ENCODE measurements at places on chromosomes 3 and 15.

DNA sequence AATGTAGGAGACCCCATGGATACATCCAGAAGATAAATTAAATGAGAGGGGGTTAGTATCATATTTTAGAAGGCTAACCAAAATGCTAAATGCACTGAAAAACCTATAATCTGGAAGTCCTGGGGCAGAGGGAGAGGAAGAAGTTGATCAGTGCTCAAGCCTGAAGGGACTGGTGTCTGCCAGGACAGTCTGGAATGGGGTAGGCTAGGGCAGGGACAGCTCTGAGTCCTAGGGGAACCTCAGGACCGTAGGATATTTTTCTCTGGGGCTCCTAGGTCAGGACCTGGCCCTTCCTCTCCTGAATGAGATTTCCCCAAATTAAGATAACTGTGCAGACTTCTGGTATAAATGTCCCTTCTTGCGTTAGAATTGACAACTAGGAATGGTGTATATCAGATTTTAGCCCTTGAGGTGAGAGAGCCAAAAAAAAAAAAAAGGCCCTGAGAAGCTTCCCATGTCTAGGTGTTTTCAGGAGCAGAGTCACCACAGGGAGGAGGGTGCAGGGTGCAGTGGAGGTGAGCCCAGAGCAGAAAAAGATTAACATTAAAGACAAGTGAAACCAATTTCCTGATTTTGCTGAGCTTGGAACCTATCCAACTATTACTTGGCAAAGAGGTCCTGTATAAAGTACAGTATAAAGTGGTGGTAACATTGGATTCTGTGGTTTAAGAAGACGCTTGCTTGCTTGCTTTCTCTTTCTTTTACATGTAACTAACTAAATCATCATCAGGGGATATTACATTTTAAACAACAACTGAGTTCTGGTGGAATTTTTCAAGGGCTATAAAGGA, 63.5 kb downstream of the HACD2 start:
- DNase-seq, result no peak

- no peak for DNase-seq
These were observed 107.1 kb downstream of the OXSM start for GRCh38 chr3:25897019-25897418.

- DNase-seq, result no peak
These were observed 465.1 kb downstream of the ERC2 start for GRCh38 chr3:56003129-56003528.

DNA sequence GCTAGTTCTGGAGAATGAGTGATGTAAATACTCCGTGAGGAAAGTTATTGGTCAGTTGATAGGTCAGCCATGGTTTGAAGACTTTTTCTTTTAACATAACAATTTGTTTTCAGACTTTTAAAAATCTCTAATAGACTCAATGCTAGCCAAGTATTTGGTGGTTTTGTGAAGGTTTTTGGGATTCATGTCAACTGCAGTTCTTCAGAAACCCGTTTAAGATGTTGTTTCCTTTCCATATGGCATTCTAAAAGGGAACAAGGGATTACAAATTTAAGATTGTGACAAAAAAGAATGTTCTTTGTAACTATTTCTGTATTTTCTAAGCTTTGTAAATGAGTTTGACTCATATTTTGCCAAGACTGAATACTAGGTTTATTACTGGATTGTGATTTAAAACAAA, 281.7 kb upstream of the COL8A1 start:
- DNase-seq, result no peak

DNA sequence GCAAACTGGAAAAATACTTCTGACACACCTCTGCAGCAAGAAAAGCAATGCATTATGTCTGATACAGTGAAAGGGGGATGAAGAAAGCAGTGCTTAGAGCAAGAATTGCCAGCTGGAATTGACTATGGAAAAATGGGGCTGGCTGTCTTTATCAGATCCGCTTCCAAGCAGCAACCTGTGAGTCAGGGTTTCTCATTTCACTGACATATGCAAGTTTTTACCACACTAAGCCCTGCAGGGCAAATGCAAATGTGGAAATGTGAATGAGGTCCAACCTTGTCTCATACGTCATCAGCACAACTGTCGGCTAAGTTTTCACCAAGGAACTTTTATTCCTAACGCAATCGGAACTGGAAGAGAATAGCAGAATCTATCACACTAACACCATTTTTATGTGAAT, 172.5 kb upstream of the GADL1 start:
- DNase-seq, result no peak

GRCh38 chr3:162468791-162469190, 972.2 kb downstream of the OTOL1 start:
- DNase-seq, result no peak

GRCh38 chr3:187318819-187319616, 27.5 kb upstream of the MASP1 start:
- peak; percentile 46 for DNase-seq

DNA sequence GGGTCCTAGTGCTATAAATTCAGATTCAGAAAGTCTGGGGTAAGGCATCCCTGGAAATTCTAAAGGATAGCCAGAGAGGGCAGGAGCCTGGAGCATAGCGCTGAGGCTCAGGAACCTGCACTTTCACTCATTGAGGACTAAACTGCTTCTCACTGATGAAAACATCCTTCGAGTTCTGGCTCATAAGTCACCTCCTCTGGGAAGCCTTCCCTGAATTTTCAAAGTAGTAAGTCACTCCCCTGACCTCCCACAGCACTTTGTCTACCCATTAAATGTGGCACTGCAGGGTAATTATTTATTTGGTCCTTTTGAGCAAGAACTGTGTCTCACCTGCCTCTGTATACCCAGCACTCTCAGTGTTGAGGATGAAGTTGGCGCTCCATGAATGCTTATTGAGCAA, 30.9 kb downstream of the HRH1 start:
- no peak for DNase-seq

DNA sequence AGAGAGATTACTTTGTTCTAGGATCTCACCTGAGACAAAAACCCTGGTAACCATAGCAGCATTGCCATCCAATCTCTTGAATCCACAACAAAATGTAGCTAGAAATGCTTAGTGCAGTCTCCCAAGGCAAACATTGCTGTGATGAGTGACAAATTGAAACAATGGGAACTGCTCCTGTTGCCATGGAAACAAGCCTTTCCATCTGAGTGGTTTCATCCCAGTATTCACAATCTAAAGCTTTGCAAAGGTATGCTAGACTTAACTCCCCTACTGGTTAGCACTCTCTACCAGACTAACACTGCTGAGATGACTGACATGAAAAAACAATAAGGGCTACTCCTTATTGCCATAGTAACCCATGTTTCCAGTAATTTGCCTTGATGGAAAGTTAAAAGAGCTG, 172.6 kb upstream of the CNTN3 start:
- no peak for DNase-seq

DNA sequence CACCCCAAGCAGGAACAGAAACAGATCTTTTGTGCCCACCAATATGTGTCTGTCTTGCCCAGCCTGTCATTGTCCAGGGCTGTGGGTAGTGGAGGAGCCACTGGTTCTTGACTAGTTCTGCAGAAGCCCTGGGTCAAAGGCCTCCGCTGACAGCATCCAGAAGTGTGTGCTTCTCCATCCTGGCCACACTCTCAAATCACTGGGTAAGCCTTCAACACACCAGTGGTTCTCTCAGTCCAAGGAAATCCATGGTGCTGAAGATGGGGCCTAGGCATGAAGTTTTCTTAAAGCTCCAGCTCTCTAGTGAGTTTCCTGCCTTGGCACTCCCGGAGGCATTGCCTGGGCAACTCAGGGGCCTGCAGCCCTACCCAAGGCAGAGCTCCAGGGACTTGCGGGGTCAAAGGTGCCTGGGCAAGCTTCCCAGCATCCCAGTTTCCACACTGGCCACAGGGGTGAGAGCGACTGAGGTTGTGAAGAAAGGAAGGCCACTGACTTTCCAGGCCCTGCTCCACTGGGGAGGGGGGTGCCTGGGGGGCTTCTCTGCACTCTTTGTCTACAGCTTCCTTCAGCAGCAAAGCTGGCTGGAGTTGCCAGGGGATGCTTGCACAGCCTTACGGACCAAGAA, 37.9 kb upstream of the RPL32 start:
- DNase-seq, result no peak

DNA sequence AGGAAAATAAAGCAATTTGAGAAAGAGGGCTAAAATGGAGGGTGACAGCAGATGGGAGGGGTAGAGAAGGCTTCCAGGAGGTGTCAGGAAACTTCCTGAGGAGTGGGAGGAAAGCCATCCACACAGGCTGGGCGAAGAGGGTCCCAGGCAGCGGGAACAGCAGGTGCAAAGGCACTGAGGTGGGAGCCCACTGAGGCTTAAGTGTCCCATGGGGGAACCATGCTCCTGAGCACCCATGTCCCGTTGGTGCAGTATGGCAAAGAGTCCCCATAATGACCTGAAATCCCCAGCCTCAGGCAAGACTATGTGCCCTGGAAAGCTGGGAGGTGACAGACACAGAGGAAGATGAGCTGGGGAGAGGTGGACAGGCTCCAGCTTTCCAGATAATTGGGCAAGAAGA, 30.0 kb downstream of the CFAP100 start:
- no peak for DNase-seq

- DNase-seq, result no peak
These were observed 44.4 kb downstream of the ST3GAL6 start for GRCh38 chr3:98807561-98807960.

- no peak for DNase-seq
These were observed 426.4 kb upstream of the RGMA start for GRCh38 chr15:93515256-93516051.

GRCh38 chr3:71582612-71583565, 639 bp downstream of the FOXP1 start:
- peak; percentile 73 for DNase-seq

DNA sequence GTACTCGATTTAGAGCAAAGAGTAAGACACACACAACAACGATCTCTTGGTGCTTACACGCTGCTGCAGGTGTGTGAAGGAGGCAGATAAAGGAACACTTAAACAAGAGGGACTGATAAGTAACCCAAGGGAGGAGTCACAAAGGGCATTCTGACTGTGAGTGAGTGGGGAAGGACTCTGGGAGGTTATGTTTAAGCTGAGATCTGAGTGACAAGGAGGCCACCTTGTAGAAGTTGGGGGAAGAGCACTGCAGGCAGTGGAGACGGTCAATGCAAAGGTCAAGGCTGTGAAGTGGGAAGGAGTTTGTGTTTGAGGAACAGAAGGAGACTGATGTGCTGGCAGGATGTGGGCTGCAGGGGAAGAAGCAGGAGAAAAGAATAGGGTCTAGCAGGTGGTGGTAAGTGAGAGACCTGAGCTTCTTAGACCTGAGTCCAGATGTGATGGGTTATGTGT, 63.1 kb downstream of the LPP start:
- DNase-seq, result no peak

All from activated T-cell treated with anti-CD3 and anti-CD28 coated beads, Interleukin-2, amount 50 U/mL, for 72 hours (primary cell).